ENCODE measurements at places on chromosomes 6 and 20.

DNA sequence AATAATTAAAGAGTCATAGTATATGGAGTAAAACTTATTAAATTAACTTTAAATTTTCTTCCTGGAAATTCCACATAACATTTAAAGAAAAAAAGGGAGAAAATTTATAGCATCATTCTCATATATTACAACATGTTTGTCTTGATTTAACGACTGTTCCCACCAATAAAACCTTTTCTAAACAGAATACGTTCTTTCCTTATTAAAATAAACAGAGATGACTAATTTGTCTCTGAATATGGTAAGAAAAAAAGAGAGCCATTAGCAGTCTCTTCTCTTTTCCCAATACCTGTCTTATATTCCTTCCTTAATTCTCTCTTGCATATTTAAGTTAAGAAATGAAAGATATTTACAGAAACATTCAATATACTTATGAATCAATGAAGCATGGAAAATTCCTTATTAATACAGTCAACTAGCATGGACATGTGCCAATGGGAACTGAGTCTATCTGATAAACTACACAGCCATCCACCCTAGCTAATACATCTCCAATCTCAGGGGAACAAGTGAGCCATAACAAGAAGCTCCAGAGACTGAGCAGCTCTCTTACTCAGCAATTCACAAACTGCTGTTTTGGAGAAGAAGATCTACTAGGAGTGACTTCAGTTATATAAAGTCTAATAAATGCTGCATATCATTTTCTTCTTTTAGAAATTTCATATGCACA lies 347.1 kb upstream of the MANEA start:
- DNase-seq, result no peak

DNA sequence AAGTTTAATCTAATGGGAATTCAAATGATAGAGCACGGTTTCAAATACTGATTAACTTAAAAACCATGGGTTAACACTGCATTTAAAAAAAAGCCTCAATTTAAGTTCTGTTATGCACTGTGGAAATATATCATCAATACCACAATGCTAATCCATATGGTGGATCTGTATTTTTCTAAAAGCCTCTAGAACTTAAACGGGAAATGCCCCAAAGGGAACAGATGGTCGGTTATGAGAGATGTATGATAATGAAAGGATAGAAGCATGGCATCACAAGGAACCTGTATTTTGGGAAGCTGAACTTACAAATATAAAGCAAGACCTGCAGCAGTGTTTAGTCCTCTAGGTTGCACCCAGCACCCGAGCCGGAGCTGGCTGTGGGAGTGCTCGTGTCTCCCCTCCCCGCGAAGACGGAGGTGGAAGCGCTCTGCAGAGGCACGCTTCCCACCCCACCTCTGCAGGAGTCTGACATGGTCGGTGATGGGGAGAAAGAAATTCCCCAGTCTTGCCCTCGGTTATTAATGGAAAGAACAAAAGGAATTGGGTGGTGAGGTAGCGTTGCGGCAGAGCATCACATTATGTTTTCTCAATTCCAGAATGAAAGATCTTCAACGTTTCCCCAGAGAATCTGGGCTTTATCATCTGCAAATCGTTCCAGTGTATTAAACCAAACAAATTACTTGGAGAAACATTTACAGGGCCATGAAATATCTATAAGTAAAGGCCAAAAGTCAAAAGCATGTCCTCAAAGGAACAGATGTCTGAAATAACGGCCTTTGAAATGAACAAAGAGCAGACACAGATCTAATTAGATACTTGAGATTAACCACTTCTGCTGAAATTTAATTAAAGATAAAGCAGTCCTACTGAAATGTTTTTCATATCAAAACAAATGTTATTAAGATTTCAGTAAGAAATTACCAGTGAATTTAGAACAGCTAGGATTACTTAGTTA lies 103.1 kb upstream of the POPDC3 start:
- DNase-seq, result no peak

DNA sequence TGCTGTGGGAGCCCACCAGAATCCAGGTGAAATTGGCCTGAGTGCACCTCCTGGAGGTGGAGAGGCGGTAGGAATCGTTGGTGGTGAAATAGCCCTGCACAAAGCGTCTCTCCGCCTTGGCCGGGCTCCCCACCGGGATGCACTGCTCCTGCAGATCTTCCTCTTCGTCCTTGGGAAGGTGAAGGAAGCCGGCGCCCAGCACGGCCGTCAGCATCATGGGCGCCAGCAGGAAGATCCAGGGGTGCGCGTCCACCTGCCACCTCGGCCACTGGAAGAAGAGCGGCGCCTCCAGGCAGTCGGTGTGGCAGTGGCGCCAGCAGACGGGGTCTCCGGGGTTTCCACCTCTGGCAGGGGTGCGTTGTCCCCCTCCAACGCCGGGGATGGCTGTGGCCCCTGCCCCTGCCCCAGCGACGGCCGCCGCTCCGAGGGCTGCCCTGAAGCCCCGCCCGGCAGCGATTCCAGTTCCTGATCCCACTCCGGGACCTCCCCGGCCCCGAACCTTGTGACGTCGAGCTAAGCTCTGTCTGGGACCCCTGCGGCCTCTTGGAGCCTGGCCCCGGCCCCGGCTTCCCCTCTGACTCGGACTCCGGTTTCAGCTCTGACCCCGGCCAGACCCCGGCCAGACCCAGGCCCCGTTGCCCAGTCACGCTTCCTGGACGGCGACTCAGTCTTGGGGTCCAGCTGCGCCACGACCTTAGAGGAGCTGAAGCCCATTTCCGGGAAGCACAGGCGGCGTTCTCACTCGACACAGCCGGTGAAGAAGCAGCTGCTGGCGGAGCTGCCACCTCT lies 91.9 kb downstream of the CD164 start:
- DNase-seq, result no peak

DNA sequence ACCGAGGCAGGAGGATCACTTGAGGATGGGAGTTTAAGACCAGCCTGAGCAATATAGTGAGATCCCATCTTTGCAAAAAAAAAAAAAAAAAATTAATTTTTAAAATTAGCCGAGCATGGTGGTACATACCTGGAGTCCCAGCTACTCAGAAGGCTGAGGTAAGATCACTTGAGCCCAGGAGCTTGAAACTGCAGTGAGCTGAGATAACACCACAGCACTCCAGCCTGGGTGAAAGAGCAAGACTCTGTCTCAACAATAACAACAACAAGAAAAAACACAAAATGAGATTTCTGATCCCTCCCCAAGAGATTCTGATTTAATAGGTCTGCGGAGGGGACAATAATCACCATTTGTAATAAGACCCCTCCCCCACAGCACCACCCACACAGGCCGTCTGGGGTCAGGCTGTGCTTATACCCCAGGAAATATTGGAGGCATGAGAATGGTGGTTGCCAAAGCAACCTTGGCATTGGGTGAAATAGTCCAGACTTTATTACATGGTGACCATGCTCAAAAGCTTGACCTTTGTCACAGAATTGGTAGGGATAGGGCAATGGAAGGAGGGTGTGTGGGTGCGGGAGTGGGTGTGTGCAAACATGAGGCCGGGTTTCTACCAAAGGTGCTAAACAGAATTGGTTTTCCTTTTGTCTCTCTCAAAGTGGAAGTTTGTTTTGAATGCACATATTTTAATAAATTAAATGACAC lies 24.4 kb upstream of the ADTRP start:
- no peak for DNase-seq

- DNase-seq, result no peak
These were observed 110.5 kb downstream of the SCML4 start for GRCh38 chr6:107713563-107713962.

- peak; percentile 75 for DNase-seq
These were observed 7.9 kb downstream of the CALHM4 start for GRCh38 chr6:116561377-116562018.

GRCh38 chr6:160260367-160260766 lies 1.7 kb upstream of the SLC22A2 start:
- peak; percentile 57 for DNase-seq

GRCh38 chr6:43969158-43969981 lies 157.9 kb downstream of the MRPL14 start:
- DNase-seq, result no peak

DNA sequence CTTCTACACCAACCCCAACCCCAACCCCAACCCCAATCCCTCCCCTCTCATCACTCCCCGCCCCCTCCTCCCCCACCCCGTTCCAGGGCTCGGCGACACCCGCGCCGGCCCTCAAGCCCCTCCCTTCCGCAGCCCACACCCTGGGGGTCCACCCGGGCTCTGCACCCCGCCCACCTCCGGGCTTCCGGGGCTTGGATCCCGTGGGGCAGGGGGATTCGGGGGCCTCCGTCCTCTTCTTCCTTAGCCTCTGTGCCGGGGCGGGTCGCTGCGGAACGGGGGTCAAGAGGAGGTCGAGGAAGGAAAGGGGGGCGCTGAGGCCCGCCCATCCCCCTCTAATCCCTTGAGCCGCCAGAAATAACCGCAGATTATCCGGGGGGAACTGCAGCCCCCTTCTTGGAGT lies 690 bp downstream of the TULP1 start:
- DNase-seq, result no peak

DNA sequence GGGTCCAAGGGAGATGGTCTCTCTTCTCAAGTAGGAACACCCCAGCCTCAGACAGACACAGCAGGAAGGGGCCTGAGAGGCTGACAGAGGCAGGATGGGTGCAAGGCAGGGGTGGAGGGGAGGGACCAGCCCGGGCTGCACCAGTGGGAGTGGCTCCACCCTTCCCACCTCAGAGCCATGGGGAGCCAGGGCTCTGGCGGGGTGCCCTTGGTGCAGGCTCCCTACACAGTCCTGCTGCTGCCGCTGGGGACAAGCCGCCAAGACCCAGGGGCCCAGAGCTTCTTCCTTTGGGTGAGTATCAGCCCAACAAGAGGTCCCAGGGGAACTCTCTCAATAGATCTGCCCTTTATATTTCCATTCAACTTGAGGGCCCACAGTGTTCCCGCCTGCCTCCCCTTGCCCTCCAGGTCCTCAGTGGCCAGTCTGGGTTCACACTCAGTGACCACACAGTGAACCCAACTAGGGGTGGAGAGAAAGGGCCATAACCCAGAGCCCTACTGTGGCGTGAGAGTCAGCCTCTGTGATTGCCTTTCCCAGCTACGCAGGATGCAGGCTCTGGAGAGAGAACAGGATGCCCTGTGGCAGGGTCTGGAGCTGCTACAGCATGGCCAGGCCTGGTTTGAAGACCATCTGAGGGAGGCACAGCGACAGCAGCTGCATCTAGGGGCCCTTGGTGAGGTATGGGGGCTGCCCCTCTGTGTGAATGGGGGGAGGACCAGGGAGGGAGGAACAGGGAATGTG lies 592 bp downstream of the SAPCD1 start:
- DNase-seq, result no peak

GRCh38 chr20:42635699-42636411 lies 553.9 kb downstream of the PTPRT start:
- no peak for DNase-seq

GRCh38 chr20:12207875-12208274 lies 290.2 kb downstream of the BTBD3 start:
- no peak for DNase-seq

DNA sequence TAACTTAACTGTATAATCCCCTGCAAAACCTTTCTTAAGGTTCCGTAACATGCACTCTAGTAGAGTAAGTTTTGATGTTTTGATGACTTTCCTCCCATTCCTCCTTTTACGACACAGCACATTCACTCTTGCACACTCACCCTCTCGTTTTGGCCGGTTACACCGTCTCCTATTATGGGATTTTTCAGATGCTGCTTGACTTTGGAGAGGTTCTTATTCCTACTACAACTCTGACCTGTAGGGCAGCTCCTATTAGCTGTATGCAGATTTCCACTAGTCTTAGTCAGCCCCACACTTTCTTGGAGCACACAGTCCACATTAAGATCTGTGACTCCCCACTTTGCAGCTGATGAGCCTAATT lies 223.7 kb upstream of the SYNCRIP start:
- no peak for DNase-seq

GRCh38 chr20:33091693-33092092 lies 12.2 kb downstream of the BPIFB4 start:
- DNase-seq, result no peak

- no peak for DNase-seq
These were observed 19.1 kb downstream of the GCNT2 start for GRCh38 chr6:10540073-10540746.

DNA sequence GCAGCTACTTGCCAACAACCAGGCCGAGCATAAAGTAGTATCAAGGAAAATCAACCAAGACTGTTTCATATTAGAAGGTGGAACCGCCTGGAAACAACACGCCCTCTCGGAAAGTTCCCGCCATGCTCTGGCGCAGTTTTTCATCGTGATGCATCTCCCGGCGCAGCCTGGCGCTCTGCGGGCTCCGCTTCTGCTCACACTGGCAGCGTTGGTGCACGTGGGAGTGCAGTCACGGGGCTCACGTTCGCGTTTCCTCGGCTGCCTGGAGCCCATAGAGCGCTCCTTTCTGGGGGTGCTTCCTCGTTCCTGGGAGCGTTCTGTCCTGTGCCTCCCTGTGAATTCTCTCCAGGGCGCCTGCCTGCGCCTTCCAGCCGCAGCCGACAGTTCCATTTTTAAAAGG lies 227.3 kb downstream of the TBXT start:
- no peak for DNase-seq

DNA sequence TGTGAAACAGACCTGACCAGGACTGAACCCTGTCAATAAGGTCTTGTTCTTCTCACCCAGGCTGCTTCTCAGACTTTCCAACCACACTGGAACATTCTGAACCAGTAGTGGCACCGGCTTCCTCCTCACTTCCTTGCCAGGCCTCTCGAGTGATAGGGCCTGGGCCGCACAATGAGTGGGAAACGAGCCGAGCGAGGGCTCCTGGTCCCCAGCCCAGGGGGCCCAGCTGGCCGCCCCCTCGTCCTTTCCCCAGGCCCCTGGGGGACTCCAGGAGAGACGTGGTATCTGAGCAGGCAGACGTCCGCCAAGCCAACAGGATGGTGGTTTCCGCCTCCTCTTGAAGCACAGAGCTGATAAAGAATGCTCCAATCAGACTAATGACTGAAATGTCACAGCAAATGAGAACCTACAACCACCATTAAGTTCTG lies 117.9 kb downstream of the GMDS start:
- no peak for DNase-seq

- DNase-seq, result no peak
These were observed 229.2 kb upstream of the SGK1 start for GRCh38 chr6:134546962-134547645.

DNA sequence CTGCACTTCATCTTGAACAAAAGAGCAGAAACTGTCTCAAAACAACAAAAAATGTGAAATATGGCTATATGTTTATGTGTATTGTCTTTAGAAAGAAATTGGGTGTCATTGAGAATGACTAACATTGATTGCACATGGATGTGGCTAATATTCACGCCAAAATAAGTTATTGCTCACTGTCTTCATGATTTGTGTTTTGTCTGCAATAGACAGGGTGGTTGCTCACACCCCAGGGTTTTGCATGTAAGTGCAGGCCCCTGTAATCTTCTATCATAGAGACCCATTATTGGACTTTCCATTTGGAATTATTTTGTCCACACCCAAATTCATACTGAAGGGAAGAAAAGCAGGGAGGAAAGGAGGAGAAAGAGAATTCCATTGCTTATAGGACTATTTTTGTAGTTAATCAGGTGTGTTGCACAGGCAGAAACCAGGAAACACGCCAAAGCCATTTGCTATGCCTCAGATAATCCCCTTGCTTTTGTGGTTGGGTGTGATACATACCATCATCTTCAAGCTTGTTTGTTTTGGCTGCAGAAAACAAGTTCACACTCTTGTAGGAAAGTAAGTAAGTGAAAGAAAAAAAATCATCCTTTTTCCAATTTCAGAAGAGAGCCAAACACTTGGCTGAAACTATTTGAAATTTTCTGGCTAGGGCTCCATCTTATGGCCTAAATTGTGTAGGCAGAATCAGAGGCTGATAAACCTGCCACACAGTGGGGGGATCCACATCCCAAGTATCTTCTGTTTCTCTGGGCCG lies 214.1 kb downstream of the COL12A1 start:
- DNase-seq, result no peak

All from spinal cord (tissue), 10 donors.